Activated CD4-positive, CD25-positive, alpha-beta regulatory T cell treated with anti-CD3 and anti-CD28 coated beads, Interleukin-2, amount 50 U/mL, for 16 hours (primary cell): ENCODE measurements at places on chromosomes 13 and 19.

DNA sequence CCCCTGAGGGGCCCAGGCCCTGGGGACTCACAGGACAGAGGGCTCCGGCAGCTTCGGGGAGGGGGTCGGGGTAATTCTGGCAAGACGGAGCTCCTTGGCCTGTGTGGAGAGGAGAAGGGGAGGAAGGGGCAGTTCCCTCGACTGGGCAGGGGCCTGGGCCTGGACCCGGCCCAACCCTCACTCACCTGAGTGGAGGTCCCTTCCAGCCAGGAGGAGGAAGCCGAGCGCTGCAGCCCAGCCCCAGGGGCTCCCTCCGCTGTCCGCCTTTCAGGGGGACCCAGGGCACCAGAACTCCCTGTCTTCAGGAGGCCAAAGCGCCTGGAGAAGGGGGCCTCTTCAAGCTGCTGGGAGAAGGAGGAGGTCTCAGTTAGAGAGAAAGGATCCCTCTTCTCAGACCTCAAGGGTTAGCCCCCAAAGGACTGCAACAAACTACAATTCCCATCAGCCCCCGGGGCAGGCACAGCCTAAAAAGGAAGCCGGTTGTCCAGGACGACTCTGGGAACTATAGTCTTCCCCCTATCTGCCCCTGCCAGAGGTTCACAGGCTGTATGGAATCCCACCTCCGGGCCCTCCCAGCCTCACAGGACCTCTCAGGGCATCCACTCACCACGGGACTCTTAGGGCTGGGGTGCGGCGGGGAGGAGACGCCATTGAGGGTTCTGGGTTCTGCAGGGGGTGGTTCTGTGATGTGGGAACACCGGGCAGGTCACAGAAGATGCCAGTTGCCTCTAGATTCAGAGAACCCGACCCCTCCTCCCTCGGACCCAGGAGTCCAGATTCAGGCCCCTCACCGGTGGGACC is 19.8 kb downstream of the EPS8L1 start:
- no peak for DNase-seq

DNA sequence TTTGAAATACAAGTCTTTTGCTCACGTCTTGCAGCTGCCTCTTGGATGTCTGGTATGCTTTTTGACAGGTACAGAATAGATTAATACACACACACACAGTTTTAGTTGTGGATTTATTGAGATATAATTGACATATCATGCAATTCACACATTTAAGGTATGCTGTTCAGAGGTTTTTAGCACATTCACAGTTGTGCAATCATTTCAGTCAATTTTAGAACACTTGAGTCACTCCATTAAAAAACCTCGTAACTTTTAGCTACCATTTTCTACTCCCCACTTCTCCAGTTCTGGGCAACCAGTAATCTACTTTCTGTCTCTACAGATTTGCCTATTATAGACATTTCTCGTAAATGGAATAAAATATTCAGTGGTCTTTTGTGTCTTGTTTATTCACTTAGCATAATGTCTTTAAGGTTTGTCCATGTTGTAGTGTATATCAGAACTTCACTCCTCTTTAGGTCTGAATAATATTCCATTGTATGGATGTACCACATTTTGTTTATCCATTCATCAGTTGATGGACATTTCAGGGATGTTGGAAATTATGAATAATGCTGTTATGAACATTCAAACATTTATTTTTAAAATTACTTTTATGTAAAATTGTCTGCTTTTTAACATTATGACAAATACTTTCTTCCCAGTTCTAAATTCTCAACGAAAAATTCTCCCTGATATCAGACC is 2.5 kb upstream of the ZMYM2 start:
- DNase-seq = no peak

DNA sequence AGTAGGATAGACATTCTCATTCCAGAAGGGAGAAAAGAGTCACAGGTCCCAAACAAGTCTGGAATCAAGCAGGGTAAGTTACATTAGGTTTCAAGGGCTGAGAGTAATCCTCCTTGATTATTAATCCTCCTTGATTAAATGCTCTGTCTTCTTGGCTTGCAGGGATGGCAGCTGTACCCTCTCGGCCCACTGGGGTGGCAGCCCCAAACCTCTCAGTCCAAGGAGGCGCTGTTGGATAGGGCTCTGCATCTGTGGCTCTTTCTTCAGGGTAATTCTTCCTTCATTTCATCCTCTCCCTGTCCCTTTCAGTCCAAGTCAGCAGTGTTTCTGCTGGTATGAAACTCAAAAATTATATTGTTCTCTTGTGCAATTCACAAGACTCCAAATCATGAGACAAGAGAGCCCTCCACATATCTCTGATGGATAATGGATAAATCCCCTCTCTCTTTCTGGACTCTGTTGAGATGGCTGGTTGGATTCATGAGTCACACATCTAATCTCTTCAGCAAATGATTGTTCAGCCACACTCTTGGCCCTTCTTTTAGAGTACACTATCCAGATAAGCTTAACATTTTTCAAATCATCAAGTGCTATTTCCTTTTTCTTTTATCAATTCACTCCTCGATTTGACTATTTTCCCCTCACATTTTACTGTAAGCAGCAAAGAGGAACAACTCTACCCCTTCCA is 323.7 kb upstream of the HTR2A start:
- no peak for DNase-seq

DNA sequence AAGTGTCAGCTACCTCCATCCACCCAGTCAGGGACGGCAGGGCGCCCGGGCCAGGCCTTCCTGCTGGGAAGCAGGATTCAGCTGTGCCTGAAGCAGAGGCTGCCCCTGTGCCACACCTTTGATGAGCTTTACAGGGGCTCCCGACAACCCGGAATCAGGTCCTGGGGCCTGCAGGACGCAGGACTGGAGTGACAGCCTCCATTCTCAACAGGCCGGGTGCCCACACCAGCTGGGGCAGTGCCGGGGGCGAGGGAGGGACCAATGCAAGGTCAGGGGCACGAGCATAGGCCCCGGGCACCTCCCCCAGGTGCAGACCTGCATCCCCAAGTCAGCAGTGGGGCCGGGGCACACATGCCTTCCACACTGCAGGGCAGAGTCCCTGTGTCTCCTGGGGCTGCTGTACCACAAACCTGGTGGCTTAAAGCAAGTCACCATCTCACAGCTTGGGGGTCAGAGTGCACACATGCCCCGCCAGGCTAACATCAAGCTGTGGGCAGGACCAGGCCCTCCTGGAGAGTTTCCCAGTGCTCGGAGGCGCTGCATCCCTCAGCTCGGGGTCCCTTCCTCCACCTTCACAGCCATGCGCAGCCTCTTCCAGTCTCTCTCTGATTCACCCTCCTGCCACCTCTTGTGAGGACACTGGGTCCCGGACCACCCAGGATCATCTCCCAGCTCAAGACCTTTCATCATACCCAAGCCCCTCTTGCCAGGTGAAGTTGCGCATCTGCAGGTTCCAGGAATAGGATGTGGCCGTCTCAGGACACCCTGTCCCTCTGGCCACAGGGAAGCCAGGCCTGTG is 13.4 kb downstream of the UBXN6 start:
- no peak for DNase-seq

DNA sequence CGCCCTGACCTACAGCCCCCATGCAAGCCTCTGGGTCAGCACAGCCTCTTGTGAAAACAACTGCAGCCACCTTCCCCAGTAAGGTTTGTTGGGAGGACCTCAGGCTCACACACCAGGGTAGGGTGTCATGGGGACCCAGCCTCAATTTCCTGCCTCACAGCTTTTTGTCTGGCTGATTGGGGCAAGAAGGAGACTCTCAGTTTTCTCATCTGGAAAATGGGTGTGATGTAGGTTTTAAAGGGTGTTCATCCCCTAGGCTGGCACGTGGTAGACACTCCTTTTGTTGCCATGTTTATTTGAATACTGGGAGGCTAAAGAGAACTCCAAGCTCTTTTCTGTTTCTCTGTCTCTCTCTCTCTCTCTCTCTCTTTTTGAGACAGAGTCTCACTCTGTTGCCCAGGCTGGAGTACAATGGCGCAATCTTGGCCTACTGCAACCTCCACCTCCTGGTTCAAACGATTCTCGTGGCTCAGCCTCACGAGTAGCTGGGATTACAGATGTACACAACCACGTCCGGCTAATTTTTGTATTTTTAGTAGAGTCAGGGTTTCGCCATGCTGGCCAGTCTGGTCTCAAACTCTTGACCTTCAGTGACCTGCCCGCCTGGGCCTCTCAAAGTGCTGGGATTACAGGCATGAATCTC is 18.2 kb upstream of the PLAUR start:
- DNase-seq = no peak

- DNase-seq = no peak
Measured at GRCh38 chr19:46520616-46521015, 24.9 kb upstream of the PNMA8B start.

DNA sequence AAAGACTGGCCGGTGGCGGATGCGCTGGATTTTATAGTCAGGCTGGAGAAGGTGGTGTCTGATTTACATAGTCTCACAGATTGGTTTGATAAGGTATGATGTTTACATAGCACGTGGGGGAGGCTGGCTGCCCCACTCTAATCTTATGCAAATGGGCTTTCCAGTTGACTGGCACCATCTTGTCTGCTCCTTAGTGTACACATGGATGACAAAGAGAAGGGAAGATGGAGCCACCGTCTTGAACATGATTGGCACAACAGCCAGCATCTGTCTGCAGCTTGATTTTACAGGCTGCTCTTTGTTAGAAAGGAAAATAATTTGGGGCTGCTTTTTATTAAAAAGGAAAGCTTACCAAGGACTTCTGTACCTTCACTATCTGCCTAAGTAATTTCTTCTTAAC is 265.2 kb upstream of the MAB21L1 start:
- no peak for DNase-seq

DNA sequence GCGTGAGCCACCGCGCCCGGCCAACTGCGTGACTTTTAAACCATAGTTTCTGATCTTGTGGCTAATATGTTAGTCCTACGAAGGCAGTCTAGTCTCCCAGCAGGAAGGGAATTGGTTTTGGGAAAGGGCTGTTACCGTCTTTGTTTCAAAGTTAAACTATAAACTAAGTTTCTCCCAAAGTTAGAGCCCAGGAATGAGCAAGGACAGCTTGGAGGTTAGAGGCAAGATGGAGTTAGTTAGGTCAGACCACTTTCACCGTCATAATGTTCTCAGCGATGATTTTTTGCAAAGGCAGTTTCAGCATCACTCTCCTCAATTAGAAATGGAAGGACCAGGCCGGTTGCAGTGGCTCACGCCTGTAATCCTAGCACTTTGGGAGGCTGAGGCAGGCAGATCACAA is 17.7 kb upstream of the ADGRE2 start:
- no peak for DNase-seq

- no peak for DNase-seq
Measured at GRCh38 chr19:2814426-2814825, 5.2 kb upstream of the ZNF554 start.
